Esophagus squamous epithelium (tissue), 5 donors: ENCODE measurements at places on chromosomes 2 and 18.

- peak; percentile 49 for DNase-seq
Observed at GRCh38 chr2:234446404-234447076, 50.3 kb downstream of the ARL4C start.

- DNase-seq = no peak
Observed at GRCh38 chr2:3137651-3138300, 239.8 kb downstream of the EIPR1 start.

GRCh38 chr2:167287212-167287611 lies 398.9 kb downstream of the XIRP2 start:
- DNase-seq = no peak

GRCh38 chr2:181036848-181037603 lies 56.6 kb downstream of the UBE2E3 start:
- DNase-seq = no peak

- no peak for DNase-seq
Observed at GRCh38 chr2:204110338-204110741, 173.8 kb downstream of the ICOS start.

GRCh38 chr2:124187948-124188347 lies 162.9 kb downstream of the CNTNAP5 start:
- DNase-seq = no peak

DNA sequence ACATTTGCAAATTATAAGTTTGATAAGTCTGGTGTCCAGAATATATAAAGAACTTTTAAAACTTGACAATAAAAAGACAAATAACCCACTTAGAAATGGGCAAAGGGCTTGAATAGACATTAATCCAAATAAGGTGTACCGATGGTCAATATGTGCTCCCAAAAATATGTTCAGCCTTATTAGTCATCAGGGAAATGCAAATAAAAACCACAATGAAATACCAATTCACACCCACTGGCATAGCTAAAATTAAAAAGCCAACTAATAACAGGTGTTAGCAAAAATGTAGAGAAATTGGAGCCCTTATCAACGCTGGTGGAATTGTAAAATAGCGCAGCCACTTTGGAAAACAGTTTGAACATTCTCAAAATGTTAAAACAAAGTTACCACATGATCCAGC lies 79.0 kb upstream of the SCG2 start:
- no peak for DNase-seq

DNA sequence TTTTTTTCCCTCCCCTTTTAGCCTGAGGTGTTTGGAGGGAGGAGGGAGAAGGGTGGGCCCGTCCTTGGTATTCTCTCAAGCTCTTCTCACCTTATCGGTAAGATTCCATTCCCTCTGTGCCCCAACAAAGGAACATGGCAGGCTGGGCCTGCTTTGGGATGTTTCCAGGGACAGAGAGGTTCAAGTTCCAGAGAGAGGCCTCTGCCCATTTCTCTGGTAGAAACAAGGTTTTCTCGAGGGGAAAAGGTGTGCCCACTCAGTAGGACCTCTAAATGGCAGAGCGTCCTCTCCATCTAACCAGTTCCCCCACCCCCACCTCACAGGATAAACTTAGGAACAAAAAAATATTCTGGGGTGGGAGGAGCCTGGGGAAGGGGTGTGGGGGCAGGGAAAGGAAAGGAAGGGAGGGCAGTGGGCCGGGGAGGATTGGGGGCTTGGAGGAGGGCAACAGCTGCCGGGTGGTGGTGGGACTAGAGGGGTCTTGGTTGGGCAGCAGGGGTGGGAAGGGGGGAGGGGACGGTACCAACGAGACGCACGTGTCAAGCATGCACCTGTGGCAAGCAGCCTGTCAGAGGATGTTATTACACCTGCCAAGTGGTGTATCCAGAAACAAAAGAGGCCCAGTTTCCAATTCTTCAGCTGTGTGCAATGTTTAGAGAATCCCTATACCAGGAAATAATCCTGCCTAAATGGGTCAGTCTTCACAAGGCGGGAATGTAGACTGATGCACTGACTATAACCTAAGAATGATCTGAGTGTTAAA lies 2.1 kb downstream of the PCBP1 start:
- no peak for DNase-seq

DNA sequence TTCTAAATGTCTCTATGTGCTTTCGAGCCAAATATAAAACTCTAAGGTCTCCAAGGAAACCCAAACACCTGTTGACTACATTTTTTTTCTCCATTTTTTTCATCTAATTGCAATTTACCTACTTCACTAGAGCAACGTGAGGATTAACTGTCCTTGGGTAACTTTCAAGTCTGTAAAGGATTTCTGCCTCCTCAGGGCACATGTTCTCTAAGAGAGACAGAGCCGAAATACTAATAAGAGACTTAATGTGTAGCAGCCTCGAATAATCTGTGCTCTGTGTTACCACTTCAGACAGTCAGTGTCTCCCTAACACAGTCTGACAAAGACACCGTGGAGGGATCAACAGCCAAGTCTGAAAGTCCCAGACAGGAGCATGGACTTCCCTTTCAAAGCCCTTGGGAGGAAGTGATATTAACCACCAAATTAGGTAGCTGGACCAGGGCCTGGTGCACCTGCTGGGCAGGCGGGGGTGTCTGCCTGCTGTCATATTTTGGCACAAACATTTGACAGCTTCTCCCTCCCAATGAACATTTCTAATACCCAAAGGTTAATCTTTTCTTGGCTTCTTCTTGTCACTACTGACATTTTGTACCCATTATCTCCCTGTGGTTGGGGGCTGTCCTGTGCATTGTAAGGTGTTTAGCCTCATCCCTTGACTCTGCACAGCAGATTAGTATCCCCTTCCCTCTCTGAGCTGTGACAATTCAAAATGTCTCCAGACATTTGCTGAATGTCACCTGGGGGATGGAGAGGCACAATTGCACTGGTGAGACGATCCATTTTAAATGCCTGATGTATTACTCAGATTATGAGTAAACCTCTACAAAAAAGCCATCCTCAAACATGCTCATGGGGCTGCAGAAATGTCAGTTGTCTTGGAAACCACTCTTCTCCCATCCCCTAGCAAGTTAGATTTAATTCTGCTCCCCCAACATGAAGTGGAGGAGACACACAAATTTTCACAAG lies 45.7 kb upstream of the LYPD1 start:
- DNase-seq = no peak

DNA sequence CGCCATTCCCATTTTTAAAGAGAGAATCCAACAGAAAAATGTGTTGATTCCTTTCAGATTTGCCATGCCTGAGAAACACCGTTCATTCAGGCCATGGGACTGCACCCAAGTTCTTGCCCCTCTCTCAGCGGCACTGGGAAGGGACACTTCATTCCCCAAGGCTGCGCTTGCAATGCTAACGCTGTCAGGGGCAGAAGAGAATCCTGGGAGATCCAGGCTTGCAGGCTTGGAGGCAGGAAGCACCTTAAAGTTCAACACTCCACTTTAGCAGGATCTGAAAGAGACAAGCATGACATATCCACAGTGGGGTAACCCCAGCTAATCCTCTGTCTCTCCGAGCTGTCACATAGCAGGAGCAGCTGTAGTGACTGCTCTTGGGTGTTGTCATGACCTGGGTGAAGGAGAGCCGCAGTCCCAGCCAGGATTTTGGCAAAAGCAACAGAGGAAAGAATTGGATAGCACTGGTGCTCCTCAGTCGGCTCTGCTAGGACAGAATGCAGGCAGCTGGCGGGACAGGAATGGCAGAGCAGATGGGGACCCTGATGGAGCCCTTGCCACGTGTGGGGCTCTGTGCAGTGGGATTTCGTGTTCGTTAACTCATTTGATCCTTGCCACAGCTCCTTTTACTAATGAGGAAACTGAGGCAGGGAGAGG lies 22.0 kb upstream of the ODC1 start:
- DNase-seq = no peak

DNA sequence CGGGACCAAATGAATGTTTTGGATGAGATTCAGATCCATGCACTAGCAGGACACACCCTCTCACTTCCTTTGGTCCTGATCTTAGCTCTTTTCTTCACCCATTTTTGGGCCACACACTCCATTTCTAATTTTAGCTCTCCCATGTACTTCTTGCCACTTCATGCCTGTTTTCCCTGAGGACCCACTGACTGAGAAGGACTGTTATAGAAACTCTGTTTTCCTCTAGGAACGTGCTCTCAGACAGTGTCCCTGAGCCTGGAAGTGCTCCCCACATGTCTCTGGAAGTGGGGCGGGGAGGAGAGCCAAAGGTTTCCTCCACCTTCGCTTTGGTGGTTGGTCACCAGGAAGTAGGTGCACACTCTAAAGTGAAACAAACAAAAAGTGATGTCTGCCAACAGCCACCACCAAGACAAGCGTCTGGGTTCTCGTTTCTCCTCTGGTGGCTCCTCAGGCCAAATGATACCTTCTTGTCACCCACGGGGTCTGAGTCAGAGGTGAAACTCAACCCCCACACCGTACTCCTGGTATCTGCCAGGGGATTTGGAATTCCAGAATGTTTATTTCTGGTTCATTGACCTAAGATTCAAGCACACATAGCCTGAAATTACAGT lies 74.7 kb downstream of the MERTK start:
- DNase-seq = no peak

GRCh38 chr18:48833701-48834412 lies 116.9 kb downstream of the SMAD7 start:
- no peak for DNase-seq

DNA sequence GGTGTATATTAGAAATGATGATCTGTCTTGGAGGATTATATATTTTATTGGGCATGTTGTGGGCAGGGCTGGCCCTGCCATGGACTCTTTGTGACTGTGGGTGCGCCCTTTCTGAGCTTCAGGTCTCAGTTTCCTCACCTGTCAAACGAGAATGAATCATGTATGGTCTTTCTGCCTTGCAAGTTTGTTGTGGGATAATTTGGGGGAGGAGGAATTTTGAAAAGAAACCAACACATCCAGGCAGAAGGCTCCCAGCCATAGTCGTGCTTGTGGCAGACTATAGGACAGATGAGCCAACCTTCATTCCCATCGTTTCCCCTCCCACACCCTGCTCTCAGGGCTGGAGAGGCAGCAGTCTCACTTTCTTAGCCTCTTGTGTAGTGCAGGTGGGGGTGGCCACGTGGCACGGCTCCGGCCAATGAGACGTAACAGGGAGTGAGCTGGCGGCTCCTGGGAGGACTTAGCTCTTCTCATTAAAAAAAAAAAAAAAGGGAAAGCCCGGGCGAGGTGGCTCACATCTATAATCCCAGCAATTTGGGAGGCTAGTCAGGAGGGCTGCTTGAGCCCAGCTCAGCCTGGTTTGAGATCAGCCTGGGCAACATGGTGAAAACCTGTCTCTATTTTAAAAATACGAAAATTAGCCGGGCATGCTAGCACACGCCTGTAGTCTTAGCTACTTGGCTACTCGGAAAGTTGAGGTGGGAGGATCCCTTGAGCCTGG lies 63.1 kb downstream of the RHOB start:
- no peak for DNase-seq

- DNase-seq = no peak
Observed at GRCh38 chr2:109372614-109373013, 241.2 kb downstream of the SEPTIN10 start.

- DNase-seq = no peak
Observed at GRCh38 chr18:48667276-48668254, 128.7 kb downstream of the CTIF start.

GRCh38 chr18:21489919-21490495 lies 110.5 kb downstream of the ESCO1 start:
- DNase-seq = no peak

DNA sequence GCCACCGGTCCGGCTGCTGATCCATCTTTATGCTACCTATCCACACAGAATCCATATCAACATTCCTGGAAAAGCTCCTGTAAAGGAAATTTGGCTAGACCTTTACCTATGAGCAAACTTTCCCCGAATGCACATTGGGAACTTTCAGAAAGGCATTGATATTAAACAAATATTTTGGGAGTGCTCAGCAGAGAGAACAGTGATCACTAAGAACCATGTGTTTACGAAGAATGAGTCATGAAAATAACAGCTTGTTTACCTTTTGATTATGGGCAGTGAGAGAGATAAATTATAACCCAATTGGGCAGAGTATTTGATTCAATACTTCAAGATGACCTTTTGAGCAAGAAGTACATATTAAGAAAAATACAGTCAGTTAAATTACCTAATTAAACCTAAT lies 189.7 kb upstream of the CDH2 start:
- no peak for DNase-seq

- DNase-seq = no peak
Observed at GRCh38 chr2:240418311-240418710, 17.2 kb upstream of the GPC1 start.

GRCh38 chr2:231008131-231008530 lies 12.2 kb downstream of the SPATA3 start:
- DNase-seq = no peak

- no peak for DNase-seq
Observed at GRCh38 chr2:9460441-9461017, 13.8 kb upstream of the IAH1 start.

- no peak for DNase-seq
Observed at GRCh38 chr2:60311524-60311923, 241.9 kb downstream of the BCL11A start.

DNA sequence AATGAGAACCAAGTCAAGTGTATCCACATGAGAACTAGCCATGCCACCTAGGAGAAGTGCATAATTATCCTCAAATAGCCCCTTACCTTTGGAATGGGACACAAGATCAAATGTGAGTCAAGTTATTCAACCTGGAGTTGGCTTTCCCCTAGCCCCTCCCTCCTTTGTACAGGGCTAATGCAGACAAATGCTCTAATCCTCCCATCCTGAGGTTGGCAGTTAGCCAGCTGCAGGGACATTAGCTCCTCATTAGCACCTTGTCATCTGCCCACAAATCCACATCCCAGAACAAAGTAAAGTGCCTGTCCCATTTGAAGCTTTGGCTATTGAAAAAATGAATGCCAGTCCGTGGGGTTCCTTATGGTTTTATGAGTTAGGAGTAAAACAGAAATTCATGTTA lies 294.1 kb upstream of the FANCL start:
- no peak for DNase-seq

- no peak for DNase-seq
Observed at GRCh38 chr2:144469798-144470197, 50.1 kb downstream of the ZEB2 start.

DNA sequence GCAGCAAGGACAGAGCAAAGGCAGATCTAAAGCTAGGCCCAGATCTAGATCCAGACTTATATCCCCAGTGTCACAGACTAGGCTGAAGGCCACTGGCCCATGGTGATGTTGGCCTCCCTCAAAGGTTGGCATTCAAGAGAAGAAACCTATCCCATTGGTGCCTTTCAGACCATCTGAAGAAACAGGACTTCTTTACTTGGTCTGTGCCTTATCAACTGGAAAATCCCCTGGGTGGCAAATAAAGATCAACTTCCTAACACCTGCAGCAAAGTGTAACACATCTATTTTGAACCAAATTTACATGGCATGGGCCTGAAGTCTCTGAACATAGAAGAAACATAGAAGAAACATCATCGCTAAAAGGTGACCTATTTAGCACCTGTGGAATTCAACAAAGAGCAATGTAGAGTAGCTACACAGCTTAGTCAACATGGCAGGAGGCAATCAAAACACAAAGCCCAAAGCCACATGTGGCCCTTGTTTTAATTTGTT lies 35.8 kb downstream of the METTL4 start:
- no peak for DNase-seq
